Activated T-cell treated with anti-CD3 and anti-CD28 coated beads, Interleukin-2, amount 50 U/mL, for 72 hours (primary cell): ENCODE measurements at places on chromosomes 7 and 10. TPM values are rescaled to one million over a fixed set of nuclear protein-coding genes. Genes with fewer than 3 reads are reported as not detected.
A peak's percentile ranks its signal among the peaks of the same experiment; 100 is the strongest.

- no peak overlapping the region for H3K4me3 ChIP-seq
- no peak overlapping the region for H3K27ac ChIP-seq
- H3K36me3 ChIP-seq, result no peaks in the 10 kb centered on the region
- DNase-seq, result no peak
- no peaks in the 10 kb centered on the region for H3K27me3 ChIP-seq
- H3K4me1 ChIP-seq, result peaks cover 6% of the 10 kb centered on the region
These were observed 6.9 kb downstream of the PILRA start for GRCh38 chr7:100380196-100380595.

The MUC12 gene
- total RNA-seq, result not detected

- no peak overlapping the region for H3K4me3 ChIP-seq
- no peak for DNase-seq
- no peak overlapping the region for H3K27ac ChIP-seq
These were observed 393.7 kb upstream of the LRGUK start for GRCh38 chr7:133733401-133733800.

DNA sequence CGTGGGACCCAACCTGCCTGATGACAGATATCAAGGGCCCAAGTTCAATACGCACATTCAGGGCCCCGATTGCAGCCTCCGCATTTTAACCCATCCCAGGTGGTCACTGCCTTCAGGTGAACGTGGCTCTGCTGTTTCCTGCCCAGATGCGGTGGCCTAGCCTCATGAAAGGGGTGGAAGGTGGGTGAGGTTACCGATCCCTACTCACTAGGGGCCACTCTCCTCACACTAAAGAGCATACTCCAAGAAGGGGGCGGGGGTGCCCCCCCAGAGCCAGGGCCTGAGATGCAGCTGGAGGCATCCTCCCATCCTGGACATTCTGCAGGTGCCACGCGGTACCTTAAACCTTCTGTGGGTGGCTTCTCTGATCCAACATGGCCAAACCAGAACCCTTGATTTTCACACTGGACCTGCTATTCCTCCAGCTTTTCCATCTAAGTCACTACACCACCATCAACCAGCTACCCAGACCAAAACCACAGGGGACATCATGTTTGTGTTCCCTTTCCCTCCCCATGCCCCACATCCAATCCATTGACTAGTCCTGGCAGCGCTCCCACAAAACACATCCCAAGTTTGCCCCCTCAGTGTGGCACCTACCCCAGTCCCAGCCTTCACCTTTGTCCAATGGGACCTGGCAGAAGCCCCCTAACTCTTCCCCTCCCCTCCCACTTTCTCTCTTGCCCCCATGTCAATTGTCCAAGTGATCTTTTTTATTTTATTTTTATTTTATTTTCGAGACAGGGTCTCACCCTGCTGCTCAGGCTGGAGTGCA is 30.0 kb downstream of the PRLHR start:
- no peak for DNase-seq
- no peaks in the 10 kb centered on the region for H3K36me3 ChIP-seq
- no peaks in the 10 kb centered on the region for H3K27me3 ChIP-seq
- no peak overlapping the region for H3K27ac ChIP-seq
- H3K4me3 ChIP-seq, result no peak overlapping the region

The PPP1R17 gene
- not detected for total RNA-seq

DNA sequence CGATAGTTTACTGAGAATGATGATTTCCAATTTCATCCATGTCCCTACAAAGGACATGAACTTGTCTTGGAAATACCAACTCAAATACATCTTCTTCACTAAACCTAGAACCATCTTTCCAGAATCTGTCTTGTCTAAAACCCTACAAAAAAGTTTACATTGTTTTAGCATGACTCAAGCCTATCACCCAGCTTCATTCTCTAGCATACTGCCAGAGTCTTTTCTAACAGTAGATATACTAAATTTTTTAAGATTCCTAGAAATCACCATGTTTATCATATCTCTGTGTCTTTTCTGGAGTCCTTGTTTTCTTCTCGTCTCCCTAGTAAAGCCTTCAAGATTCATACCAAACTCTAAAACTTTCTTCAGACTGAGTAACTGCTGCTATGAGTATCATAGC is 129.7 kb downstream of the SEMA3E start:
- no peak overlapping the region for H3K4me3 ChIP-seq
- no peaks in the 10 kb centered on the region for H3K4me1 ChIP-seq
- DNase-seq, result no peak
- no peaks in the 10 kb centered on the region for H3K36me3 ChIP-seq
- H3K27me3 ChIP-seq, result no peaks in the 10 kb centered on the region

GRCh38 chr7:46990761-46991160 is 591.1 kb downstream of the TNS3 start:
- H3K27ac ChIP-seq, result no peak overlapping the region
- H3K4me1 ChIP-seq, result no peaks in the 10 kb centered on the region
- H3K4me3 ChIP-seq, result no peak overlapping the region
- H3K27me3 ChIP-seq, result no peaks in the 10 kb centered on the region

The OR13A1 gene
- total RNA-seq, result not detected

- peaks cover 6% of the 10 kb centered on the region for H3K27me3 ChIP-seq
- H3K27ac ChIP-seq, result no peak overlapping the region
- H3K4me1 ChIP-seq, result no peaks in the 10 kb centered on the region
- H3K4me3 ChIP-seq, result no peak overlapping the region
- H3K36me3 ChIP-seq, result no peaks in the 10 kb centered on the region
- DNase-seq, result no peak
These were observed 449.4 kb downstream of the TNS3 start for GRCh38 chr7:47132471-47132870.

- H3K4me1 ChIP-seq, result peaks cover 10% of the 10 kb centered on the region
- no peak overlapping the region for H3K27ac ChIP-seq
- no peak overlapping the region for H3K4me3 ChIP-seq
- H3K36me3 ChIP-seq, result peaks cover 4% of the 10 kb centered on the region
- no peak for DNase-seq
These were observed 73.6 kb upstream of the RPA3 start for GRCh38 chr7:7792056-7792455.

DNA sequence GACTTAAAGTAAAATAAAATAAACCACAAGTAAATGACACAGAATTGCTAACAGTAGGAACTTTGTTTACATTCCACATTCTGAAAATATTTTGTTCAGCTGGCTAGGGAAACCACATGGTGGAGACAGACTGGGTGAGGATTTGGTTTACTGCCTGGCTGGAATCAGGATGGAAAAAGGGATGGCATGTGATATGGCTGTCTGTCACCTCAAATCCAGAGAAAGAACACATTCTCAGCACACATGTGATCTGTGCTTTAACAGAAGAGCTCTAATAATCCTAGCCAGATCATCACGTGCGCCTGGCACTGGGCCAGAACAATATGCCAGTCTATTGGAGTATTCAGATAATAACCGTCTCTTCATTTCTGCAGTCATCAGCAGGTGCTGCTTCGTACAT is 90.9 kb upstream of the PIP4K2A start:
- DNase-seq, result no peak
- no peaks in the 10 kb centered on the region for H3K4me1 ChIP-seq
- no peak overlapping the region for H3K27ac ChIP-seq
- no peaks in the 10 kb centered on the region for H3K27me3 ChIP-seq

GRCh38 chr10:112981553-112981952 is 31.5 kb downstream of the TCF7L2 start:
- no peaks in the 10 kb centered on the region for H3K36me3 ChIP-seq
- no peak overlapping the region for H3K4me3 ChIP-seq
- H3K27ac ChIP-seq, result peak overlapping the region; percentile 31

DNA sequence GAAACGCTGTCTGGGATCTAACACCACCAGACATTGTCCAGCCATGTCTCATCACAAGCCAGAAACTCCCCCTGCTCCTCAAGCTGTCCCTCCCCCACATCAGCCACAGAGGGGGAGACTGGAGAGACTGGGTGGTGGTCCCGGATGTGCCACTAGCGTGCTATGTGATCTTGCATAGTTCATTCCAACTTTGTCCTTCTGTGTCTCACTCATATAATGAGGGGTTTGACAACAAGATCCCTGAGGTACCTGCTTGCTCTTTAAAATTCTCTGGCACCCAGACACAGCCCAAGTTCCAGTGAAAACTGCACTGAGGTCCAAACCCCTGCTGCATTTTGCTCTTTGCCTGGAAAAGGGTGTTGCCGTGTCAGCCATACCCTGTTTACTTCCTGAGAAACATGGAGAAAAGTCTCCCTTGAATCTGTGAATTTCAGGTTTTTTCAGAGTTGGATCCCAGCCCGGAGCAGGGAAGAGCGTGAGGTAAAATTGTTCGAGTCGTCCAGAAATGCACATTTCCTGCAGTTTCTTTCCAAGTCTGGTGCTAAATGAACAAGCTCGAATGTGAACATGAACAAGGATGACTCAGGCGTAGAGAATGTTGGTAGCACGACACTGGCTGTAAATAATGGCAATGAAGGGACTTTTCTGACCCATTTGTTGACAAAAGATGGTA is 156.6 kb downstream of the CCDC3 start:
- H3K27me3 ChIP-seq, result peaks cover 23% of the 10 kb centered on the region
- H3K4me1 ChIP-seq, result peaks cover 10% of the 10 kb centered on the region

DNA sequence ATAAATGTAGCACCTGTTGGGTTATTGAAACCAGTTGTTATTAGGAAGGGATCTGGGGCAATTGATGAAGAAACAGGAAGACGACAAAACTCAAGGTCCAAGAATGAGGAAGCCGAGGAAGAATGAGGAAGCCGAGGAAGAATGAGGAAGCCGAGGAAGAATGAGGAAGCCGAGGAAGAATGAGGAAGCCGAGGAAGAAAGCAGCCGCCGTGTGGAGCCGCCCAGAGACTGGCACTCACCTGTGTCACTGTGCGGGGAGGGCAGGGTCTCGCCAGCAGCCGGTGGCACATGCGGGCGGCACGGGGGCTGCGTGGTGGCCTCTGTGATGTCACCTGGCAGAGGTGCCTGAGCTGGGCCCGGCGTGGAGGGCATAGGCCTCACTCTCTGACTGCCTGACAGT is 71.1 kb upstream of the CFAP46 start:
- no peaks in the 10 kb centered on the region for H3K36me3 ChIP-seq
- peaks cover 7% of the 10 kb centered on the region for H3K27me3 ChIP-seq
- no peak overlapping the region for H3K27ac ChIP-seq
- H3K4me1 ChIP-seq, result no peaks in the 10 kb centered on the region

DNA sequence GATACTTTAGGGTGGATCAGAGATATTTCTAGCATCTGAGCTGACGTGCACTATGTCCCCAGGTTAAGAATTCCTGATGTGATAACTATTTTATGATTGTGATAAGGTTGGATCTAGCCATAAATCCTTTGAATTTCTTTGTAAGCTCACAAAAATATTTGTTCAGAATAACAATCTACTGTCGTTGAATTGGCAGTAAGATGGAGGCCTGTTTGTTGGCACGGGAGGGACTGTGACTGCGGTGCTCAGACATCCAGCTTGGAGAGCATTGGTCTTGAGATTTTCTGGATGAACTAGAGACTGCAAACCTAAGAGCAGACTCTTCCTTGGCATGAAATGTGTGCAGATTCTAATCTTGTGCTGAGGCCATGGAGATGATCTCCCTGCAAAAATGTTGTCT is 131.1 kb downstream of the LRRC4 start:
- H3K4me3 ChIP-seq, result no peak overlapping the region

GRCh38 chr10:60572511-60573194 is 183.0 kb upstream of the ANK3 start:
- no peaks in the 10 kb centered on the region for H3K27me3 ChIP-seq
- H3K4me3 ChIP-seq, result peak overlapping the region; percentile 86
- peak overlapping the region; percentile 96 for H3K27ac ChIP-seq
- peaks cover 16% of the 10 kb centered on the region for H3K36me3 ChIP-seq
- peak; percentile 54 for DNase-seq

DNA sequence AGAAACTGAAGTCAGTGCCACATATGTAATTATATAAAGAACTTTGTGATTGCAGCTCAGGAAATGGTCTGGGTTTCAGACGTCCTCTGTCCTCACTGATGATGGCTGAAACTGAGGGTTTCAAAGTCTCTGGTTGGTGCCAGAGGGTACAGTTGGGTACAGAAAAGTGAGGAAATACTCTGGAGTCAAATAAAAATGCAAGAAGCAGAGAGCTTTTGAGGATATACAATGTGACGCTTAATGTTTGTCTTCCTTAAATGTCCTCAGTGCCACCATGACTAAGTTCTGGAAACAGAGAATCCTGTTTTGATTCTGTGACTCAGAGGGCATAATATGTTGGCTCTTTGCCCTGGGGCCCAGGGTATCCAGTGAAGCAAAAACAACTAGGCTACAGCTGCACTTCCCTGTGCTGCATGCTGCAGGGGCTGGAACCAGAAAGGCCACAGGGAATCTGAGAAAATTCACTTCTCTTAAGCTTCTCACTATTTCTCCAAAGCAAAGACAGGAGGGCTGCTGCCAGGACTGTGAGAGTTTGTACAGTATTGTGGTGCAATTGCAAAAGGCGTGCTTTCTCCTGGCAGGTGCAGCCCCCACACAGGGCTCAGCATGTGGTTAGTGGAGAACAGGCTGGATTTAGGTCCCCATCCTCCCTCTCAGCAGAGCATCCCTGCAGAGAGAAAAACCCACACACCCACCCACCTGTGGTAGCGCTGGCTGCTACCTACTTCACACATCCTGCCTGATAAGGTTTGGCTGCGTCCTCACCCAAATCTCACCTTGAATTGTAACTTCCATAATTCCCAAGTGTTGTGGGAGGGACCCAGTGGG is 169.5 kb upstream of the SVIL start:
- no peak overlapping the region for H3K27ac ChIP-seq
- peaks cover 21% of the 10 kb centered on the region for H3K4me1 ChIP-seq
- H3K4me3 ChIP-seq, result peak overlapping the region; percentile 50
- peak; percentile 42 for DNase-seq

GRCh38 chr7:74083117-74083876 is at the start of gene LIMK1:
TSS of gene LIMK1 (plus strand) at chr7:74083804. CDS start at chr7:74083991, 187 bp downstream.
- peak within 1 kb of the TSS; percentile 12 for H3K27ac ChIP-seq
- H3K4me1 ChIP-seq, result peaks cover 14% of the 10 kb centered on the region
- DNase-seq, result peak; percentile 89
- peak within 1 kb of the TSS; percentile 92 for H3K4me3 ChIP-seq
